ENCODE measurements at places on chromosomes 5 and 9. TPM values are rescaled to one million over a fixed set of nuclear protein-coding genes. Genes with fewer than 3 reads are reported as not detected.

The NAIP gene
- polyA plus RNA-seq: 26.7 TPM

DNA sequence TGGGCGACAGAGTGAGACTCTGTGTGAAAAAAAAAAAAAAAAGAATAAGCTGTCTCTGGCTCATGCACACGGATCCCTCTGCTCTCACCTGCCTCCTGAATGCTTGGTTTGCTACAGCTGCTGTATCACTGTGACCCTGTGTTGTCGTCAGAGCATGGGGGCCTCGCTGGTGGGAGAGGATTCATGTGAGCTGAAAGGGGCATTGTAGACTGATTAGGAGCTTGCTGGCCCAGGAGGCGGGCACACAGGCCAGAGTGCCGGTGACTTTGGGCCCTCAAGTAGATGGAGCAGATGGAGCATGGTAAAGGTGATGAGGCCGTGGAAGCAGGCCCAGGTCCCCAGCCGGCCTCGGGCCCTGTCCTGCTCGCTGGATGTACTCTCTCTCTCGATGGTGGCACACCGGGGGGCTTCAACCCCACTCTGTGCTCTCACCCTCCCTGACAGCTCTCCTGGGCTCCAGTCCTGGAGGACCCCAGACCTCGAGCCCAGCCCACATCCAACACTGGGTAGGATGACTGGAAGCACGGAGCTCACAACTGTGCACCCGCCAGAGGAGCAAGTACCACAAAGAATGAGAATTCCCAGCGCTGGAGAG, 7.1 kb downstream of the FLT4 start:
- H3K27me3 ChIP-seq: peaks cover 13% of the 10 kb centered on the region
- H3K27ac ChIP-seq: no peak overlapping the region

The HTR1A gene
- 4.5 TPM for polyA plus RNA-seq

GRCh38 chr5:170393958-170394357, 4.8 kb upstream of the KCNMB1 start:
- no peak overlapping the region for H3K4me3 ChIP-seq
- no peak overlapping the region for H3K27ac ChIP-seq
- H3K36me3 ChIP-seq: no peaks in the 10 kb centered on the region
- H3K27me3 ChIP-seq: no peaks in the 10 kb centered on the region
- no peak for DNase-seq

DNA sequence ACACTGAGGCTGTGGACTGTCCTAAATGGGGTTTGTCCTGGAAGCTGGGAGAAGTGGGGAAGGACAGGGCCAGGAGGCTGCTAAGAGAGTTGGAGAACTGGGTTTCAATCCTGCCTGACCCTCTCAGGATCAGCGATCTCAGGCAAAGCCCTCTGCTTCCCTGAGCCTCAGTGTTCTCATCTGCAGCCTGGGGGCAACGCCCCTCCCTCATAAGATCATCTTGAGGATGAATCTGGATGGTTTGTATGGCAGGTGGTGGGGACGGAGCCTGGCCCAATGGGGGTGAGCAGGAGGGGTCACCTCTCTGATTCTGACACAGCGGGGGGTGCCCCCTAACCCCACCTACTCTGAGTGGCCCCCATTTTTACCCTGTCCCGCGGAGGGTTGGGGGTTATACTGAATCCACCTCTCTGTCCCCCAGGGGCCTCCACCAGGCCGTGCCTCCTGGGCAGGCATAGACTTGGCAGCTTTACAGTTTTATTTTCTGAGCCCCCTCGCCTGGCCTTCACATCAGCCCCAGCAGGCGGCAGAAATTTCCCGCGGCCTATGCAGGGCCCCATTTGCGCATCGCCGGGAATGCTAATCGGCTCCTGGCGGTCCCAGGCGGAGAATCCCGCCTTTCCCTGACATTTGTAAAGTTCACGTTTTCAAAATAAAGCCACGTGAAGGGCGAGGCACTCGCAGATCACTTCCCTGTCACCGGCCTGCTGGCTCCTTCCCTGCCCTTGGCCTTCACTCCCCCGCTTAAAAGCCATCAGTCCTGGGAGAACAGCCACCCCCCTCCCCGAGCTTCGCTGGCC, 17.8 kb upstream of the LAMC3 start:
- no peak overlapping the region for H3K27ac ChIP-seq
- H3K27me3 ChIP-seq: peaks cover 3% of the 10 kb centered on the region
- peaks cover 46% of the 10 kb centered on the region for H3K4me1 ChIP-seq
- no peak for DNase-seq

The LCN1 gene
- not detected for polyA plus RNA-seq

The SOX30 gene
- 0.51 TPM for polyA plus RNA-seq

The FOXD4L3 gene
- polyA plus RNA-seq: 0.24 TPM

GRCh38 chr5:93322974-93323860, 257.8 kb downstream of the NR2F1-AS1 start:
- no peaks in the 10 kb centered on the region for H3K4me1 ChIP-seq
- no peaks in the 10 kb centered on the region for H3K36me3 ChIP-seq
- no peak overlapping the region for H3K4me3 ChIP-seq

DNA sequence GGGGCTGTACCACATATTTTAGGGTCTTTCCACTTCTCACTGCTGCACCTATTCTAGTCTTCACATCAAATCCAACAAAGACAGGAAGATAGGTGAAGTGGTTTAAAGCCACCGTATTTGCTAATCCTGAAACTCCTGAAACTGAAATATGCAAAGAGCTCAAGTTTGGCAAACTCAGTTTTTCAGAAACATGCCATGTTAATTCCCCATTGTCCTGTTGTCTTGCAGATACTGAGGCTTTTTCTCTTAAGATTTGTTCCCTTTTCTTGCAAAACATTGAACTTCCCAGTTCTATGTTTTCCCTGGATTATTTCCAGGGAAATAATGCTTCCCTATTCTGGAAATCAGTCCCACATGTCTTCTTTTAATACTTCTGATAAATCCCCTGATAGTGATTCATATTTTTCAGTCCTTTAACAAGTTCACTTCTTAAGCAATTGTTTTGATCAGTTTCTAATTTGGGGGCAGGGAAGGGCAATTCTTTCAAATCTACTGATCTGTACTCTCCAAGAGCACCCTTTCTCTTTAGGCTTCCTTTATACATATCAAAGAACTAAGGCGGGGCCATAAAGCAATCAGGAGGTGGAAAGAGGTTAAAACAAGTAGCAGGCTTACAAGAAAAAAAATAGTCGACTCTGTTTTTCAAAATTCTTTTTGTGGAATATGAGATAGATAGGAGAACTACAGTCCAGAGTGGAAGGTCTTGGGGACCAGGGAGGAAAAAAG, 648.5 kb downstream of the BNC2 start:
- DNase-seq: no peak
- H3K4me1 ChIP-seq: peaks cover 10% of the 10 kb centered on the region
- H3K4me3 ChIP-seq: no peak overlapping the region
- H3K27ac ChIP-seq: peak overlapping the region; percentile 13

DNA sequence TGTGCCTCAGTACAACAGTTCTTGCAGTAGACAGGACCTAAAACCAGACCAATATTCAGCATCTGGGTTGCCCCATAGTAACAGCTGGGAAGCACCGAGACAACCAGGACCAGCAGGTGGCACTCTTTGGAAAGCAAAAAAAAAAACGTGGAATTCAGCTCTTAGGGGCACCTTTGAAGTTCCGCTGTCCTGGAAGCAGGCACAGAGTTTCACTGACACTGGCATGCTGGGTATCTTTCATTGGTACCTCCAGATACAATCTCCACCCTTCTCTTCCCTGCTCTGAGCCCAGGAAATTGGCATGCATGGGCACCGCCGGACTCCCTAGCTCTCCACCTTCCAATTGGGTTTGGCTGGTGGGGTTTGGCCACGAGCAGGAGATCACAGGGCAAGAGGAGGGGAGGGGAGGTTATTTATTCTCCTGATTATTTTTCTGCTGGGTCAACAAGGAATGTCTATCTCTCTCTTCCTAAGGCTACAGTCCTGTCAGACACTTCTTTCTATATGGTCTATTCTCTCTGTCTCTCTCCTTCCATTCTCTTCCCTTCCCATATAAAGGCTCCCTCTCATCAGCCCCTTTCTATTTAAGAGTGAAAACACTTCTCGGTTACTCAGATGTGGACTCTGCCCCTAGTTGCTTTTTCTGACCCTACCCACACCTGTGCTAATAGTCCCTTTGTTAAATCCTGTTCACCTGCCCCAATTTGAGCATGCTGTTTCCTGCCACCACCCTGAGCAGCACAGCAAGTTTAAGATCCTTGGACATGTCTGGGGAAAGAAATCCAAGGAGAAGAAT, 1.9 kb upstream of the IDNK start:
- no peak overlapping the region for H3K4me3 ChIP-seq
- H3K4me1 ChIP-seq: peaks cover 4% of the 10 kb centered on the region
- H3K36me3 ChIP-seq: no peaks in the 10 kb centered on the region
- no peak overlapping the region for H3K27ac ChIP-seq

- H3K36me3 ChIP-seq: no peaks in the 10 kb centered on the region
- peaks cover 3% of the 10 kb centered on the region for H3K4me1 ChIP-seq
- H3K27ac ChIP-seq: no peak overlapping the region
- no peak for DNase-seq
Measured at GRCh38 chr9:129731477-129732085, 21.3 kb downstream of the PTGES start.

The PCA3 gene
- 2.4 TPM for polyA plus RNA-seq

DNA sequence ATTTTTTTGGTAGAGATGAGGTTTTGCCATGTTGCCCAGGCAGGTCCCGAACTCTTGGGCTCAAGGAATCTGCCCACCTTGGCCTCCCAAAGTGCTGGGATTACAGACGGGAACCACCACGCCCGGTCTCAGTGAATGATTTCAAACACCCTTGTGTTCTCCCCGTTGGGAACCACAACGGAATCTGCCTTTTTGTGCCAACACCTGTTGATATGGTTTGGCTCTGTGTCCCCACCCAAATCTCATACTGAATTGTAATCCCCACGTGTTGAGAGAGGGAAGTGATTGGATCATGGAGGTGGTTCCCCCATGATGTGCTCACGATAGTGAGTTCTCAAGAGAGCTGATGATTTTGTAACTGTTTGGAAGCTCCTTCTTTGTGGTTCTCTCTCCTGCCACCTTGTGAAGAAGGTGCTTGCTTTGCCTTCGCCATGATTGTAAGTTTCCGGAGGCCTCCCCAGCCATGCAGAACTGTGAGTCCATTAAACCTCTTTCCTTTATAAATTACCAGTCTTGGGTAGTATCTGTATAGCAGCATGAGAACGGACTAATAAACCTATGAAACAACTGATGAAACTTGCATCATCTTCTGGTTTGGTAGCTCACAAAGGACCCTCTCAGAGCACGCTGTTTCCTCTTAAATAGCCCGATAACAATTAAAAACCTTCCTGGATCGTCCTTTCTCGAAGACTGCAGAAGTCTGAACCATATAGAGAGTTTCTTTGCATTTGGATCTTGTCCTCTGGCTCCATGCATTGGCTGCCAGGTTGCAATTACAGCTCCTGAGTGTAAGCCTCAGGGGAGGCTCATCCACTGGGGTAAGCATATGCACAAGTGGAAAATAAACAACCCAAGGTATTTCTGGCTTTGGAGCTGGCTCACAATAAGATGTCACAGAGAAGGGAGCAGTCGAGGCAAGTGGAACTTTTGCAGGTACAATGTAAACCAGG, 91.5 kb downstream of the SPRY4 start:
- no peaks in the 10 kb centered on the region for H3K36me3 ChIP-seq
- H3K27ac ChIP-seq: no peak overlapping the region
- H3K4me3 ChIP-seq: no peak overlapping the region
- H3K4me1 ChIP-seq: peaks cover 12% of the 10 kb centered on the region

The KIF27 gene
- 15.3 TPM for polyA plus RNA-seq

The NR2F1-AS1 gene
- 65.7 TPM for polyA plus RNA-seq

The TMEM267 gene
- polyA plus RNA-seq: 12.2 TPM

GRCh38 chr5:54146390-54146789, 164.0 kb downstream of the ARL15 start:
- no peaks in the 10 kb centered on the region for H3K36me3 ChIP-seq
- H3K4me1 ChIP-seq: no peaks in the 10 kb centered on the region
- no peak for DNase-seq
- H3K27ac ChIP-seq: no peak overlapping the region
- no peak overlapping the region for H3K4me3 ChIP-seq

The RAI14 gene
- 17.3 TPM for polyA plus RNA-seq

- H3K27ac ChIP-seq: no peak overlapping the region
- H3K36me3 ChIP-seq: no peaks in the 10 kb centered on the region
- no peak for DNase-seq
- H3K27me3 ChIP-seq: no peaks in the 10 kb centered on the region
Measured at GRCh38 chr5:29944327-29944726, 1249.2 kb upstream of the CDH6 start.

The PCDHA12 gene
- polyA plus RNA-seq: 3.4 TPM

DNA sequence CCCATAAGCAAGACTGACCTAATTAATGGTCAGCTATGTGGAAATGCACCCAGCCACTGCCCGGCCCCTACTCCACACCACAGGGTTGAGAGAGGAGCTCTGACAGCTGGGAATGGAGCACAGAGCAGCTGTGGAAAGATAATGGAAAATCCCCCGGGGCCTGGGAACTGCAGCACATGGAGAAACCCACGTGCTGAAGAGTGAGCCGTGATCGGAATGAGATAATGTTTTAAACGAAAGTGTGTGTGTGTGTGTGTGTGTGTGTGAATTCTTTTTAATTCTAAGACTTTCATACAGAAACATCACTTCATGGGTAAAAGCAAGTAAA, 13.1 kb upstream of the SLC12A7 start:
- H3K4me3 ChIP-seq: no peak overlapping the region
- peak; percentile 93 for DNase-seq

The SLC6A19 gene
- 0.39 TPM for polyA plus RNA-seq

The VCAN gene
- 182 TPM for polyA plus RNA-seq

The CCNI2 gene
- polyA plus RNA-seq: 24.0 TPM

- no peak for DNase-seq
- peaks cover 20% of the 10 kb centered on the region for H3K27me3 ChIP-seq
- H3K4me3 ChIP-seq: no peak overlapping the region
Measured at GRCh38 chr9:122370303-122370702, 521 bp upstream of the PTGS1 start.

- H3K27ac ChIP-seq: peak overlapping the region; percentile 19
- H3K27me3 ChIP-seq: no peaks in the 10 kb centered on the region
- H3K4me1 ChIP-seq: peaks cover 6% of the 10 kb centered on the region
- no peak for DNase-seq
- no peak overlapping the region for H3K4me3 ChIP-seq
Measured at GRCh38 chr9:94867281-94867841, 140.9 kb downstream of the AOPEP start.

The LRRC14B gene
- 1.7 TPM for polyA plus RNA-seq

DNA sequence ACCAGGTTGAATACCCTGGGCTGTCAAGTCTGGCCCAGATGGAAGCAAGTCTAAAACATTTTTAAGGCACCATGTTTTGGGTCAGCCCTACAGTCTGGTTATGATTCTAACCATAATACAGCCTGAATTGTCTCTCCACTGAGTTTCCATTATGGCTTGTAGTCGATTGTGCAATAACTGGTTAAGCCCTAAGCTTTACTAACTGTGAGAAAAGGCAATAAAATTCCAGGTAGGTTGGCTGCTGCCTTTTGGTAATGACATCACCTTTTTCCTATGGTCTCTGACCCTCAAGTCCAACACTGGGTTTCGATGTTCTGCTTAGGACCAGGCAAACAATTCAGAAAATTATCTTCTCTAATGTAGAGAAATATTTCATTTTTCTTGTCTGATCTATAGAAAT, 243.3 kb downstream of the ACTL7B start:
- H3K27me3 ChIP-seq: no peaks in the 10 kb centered on the region
- no peaks in the 10 kb centered on the region for H3K4me1 ChIP-seq
- H3K27ac ChIP-seq: no peak overlapping the region
- H3K4me3 ChIP-seq: no peak overlapping the region
- no peaks in the 10 kb centered on the region for H3K36me3 ChIP-seq

The EIF4E1B gene
- 1.9 TPM for polyA plus RNA-seq

The PCDHB15 gene
- polyA plus RNA-seq: 12.3 TPM

Measured in spinal cord (tissue), 10 donors.